HT-29 (cell line): ENCODE measurements at places on chromosomes 1 and 21. TPM values are rescaled to one million over a fixed set of nuclear protein-coding genes. Genes with fewer than 3 reads are reported as not detected.
A peak's percentile ranks its signal among the peaks of the same experiment; 100 is the strongest.

Gene CGN
- 23.5 and 30.7 TPM in 2 replicates for total RNA-seq

Gene FNDC5
- not detected in 2 replicates for total RNA-seq

DNA sequence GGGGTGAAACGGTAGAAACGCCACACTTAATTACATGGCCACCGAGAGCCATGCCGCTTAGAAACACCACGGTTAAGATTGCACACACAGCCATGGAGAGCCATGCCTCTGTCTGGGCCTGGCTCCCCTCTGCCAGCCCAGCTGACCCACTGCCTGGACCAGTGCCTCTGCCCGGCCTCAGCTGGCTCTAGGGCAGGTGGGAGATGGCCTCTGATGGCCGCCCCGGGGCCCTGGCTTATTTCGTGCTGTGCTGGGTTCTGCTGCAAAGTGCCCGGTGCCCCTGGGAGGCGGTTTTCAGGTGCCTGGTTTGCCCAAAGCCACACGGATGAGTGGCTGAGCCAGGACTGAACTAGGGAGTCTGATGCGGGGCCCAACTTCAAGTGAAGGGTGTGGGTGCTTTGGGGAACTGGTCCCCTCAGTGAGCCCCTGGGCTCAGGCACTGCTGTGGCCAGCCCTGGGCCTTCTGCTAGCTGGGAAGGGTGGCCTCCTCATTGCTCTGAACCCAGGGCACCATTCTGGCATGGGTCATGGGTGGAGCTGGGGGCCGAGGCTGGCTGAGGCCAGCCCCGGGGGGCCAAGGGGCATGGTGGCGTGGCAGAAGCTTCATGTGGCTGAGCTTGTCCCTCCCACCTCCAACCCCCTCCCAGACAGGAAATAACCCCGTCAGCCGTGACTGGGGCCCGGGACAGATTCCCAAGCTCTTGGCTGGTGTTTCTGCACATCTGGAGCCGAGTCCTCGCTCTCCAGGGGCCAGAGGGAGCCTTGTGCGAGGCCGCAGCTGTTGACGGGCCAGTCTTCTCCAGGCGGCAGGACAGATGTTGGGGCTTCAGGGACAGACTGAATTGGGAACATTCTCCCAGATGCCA lies 1.9 kb upstream of the GPR153 start:
- DNase-seq: no peak

- no peak for DNase-seq
These were observed 60.8 kb upstream of the SLC35F3 start for GRCh38 chr1:233843525-233844204.

DNA sequence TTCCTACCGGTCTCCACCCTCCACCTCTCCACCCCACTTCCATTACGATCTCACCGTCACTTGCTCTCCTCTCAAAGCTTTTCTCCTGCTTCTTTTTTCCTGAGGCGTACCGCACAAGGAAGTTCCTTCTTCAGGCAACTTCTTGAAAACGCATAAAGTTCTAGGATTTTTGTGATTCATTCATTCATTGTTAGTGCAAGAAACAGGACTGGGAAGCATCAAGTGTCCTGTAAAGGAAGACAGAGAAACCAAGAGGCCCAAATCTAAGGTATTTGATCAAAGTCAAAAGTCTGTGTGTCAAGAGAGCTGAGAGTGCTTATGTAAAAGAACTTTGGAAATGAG lies 1.3 kb upstream of the RCC2 start:
- DNase-seq: peak; percentile 7
